ENCODE measurements at places on chromosomes 7 and 10.

- no peak for DNase-seq
These were observed 215.7 kb downstream of the RELN start for GRCh38 chr7:103773726-103774125.

GRCh38 chr7:2607122-2607922, 24.5 kb upstream of the TTYH3 start:
- peak; percentile 19 for DNase-seq

GRCh38 chr7:16933296-16934279, 51.8 kb upstream of the AGR3 start:
- no peak for DNase-seq

GRCh38 chr7:28481091-28481926, 69.0 kb downstream of the CREB5 start:
- DNase-seq = no peak

GRCh38 chr10:114048472-114048871, 4.8 kb downstream of the ADRB1 start:
- DNase-seq = no peak

DNA sequence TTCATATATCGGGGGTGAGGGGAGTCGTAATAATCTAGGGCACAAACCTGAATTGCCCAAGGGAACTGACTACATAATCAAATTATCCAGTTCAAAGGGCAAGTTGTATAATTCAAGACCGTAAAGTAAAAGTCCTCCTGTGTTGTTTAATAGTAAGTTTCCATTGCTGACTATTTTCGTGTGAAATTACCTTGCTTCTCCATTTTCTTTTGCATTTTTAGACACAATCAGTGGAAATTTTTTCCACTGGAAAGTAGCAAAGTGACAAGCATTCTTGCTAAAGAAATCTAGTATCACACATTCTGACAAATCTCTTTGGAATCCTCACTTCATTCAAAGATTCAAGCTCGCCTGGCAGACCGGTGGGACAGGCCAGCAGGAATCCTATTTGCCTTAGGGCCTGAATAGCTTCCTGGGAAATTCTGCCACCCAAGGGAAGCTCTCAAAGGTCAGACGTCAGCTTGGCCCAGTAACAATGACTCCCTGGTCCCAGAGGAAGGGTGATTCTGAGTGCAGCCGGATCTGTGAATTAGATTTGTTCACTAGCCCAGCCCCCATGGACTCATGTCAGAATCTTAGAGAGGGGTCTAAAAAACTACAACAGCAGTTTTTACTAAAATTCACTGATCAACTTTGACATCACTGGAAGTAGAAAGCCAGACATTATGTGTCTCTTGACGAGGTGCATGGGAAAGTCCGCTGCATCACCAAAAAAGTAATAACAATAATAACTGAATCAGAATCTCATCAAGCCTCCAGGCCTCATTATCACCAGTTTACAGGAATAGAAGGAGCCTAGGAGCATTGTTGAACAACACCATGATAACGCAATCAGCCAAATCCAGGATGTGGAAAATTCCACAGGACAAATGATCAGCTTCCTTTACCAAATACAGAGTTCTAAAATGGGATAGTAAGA, 161.0 kb downstream of the SKIDA1 start:
- DNase-seq = peak; percentile 77

Data from cardiac muscle cell (in vitro differentiated cells and primary cell).